Activated T-helper 17 cell treated with anti-CD3 and anti-CD28 coated beads, Interleukin-2, amount 50 U/mL, for 72 hours (primary cell): ENCODE measurements at places on chromosomes 12 and 14. TPM values are rescaled to one million over a fixed set of nuclear protein-coding genes. Genes with fewer than 3 reads are reported as not detected.

DNA sequence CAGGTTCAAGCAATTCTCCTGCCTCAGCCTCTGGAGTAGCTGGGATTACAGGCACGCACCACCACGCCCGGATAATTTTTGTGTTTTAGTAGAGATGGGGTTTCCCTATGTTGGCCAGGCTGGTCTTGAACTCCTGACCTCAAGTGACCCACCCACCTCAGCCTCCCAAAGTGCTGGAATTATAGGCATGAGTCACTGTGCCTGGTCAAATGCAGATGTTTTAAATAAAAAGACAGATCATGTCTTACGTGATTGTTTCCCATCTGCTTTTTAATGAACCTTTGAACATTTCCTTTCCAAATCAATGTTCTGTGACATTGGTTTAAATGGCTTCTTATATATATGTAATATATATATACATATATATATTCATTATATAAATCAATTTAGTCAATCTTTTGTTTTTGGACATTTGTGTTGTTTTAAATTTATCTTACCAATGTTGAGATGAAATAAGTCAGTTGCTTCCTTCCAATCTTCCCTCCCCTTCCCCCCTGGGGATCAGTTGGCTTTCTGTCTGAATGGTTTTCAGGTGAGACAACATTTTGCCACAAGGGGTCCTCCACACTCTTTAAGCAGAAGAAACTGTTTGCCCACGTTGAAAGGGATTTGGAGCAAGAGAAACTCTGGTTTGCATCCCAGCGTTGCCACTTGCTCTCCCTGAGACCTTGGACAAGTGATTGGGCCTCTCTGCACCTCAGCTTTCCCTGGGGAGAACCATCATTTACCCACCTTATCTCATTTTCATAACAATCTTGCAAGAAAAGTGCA lies 47.6 kb upstream of the RBM19 start:
- no peak for ATAC-seq

SYNE2 gene
- 48.5 TPM for total RNA-seq

SERPINA6 gene
- not detected for total RNA-seq

DNA sequence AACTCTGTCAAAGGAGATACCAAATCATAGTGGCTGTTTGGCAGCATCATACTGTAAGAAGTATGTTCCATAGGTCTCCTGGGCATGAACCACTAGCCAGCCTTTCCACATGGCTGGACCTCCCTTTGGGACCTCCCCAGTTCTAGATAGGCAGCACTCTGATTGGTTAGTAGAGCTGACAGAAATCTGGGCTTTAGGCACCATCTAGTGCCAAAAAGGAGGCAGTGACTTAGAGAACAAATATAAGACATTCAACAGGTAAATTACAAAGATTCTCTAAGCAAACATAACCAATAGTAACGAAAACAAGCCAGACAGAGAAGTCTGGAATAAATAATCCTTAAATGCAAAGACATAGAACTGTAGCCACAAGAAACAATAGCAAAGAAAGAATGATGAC lies 148.0 kb upstream of the PDE3A start:
- peak; percentile 23 for ATAC-seq

DNA sequence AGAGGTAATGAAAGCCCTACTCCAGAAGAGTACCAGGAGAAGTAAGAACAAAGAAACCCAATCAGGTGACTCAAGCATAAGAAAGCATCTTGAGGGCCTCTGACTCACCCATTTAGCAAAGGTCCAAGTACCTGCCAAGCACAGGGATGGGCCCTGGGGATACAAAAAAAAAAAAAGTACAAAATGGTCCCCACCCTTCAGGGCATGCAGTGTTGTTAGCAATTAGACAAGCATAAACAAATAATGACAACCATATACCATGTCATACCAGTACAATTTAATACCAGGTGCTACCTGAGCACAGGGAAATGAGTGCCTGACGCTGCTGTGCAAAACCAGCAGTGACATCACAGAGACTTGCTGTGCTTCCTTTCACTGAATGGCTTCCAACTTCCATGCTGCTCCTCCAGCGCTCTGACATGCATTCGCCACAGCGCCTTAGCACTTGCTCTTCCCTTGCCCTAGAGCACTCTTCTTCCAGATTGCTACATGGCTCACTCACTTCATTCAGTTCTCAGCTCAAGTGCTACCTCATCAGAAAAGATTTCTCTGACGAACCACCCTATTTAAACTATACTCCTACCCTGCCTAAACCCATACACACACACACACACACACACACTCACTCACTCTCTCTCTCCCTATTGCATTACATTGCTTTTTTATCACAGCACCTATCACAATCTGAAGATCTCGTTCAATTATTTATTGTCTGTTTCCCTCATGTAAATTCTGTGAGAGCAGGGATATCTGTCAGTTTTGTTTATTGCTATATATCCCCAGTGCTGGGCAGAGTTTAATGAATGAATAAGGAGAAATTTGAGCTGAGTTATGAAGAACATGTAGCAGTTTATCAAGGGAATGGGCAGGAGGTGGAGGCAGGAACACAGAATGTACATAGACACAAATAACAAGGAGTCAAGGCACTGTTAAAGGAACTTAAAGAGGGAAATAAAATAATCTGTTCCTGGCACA lies 12.9 kb upstream of the EPS8 start:
- ATAC-seq = no peak

DNA sequence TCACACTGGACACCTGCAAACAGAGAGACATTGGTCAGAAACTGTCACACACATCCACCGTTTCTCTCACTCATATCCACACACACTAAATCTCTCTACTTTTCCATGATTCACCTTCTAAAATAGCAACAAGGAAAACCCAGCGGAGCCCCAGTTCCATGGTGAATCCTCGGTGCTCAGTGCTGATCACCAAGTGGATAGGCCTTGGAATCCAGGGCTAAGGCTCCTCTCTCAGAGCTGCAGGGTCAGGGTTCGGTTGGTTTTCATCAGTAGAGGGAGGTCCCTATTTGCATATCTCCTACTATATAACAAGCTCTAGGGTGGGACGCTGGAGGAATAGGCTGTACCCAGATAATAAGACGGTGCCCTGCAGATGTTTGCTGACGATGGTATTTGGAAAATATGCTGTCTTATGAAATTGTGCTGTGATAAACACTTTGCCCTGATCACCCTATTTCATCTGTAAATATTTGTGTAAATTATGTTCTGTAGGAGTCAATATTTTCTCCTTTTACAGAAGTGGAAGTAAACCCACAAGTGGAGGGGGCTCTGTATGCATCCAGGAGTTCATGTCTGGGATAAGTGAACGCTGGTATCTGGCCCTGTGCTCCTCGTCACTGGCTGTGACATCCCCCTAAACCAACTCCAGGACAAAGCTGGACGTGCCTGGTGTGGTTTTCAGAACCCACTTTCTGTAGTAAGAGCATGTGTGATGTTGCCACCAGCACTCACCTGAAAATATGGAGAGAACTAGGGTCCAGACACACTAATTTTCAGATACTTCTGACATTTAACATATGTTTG lies 709.2 kb downstream of the TMEM121 start:
- no peak for ATAC-seq

DNA sequence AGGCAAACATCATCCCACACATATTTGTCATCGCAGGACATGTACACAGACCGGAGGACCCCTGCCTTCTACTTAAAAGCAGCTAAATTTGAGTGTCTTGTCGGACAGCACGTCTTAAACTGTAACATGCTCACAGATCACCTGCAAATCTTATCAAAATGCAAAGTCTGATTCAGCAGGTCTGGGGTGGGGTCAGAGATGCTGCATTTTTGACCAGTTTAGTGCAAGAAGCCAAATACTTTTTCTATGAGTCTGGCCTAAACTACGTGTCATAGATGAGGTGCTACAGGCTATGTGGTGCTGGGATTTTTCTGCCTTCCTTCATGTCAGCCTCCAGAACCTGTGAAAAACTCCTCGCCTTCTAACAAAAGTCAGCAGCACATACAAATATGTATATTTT lies 178.8 kb upstream of the LHX5 start:
- ATAC-seq = no peak

DNA sequence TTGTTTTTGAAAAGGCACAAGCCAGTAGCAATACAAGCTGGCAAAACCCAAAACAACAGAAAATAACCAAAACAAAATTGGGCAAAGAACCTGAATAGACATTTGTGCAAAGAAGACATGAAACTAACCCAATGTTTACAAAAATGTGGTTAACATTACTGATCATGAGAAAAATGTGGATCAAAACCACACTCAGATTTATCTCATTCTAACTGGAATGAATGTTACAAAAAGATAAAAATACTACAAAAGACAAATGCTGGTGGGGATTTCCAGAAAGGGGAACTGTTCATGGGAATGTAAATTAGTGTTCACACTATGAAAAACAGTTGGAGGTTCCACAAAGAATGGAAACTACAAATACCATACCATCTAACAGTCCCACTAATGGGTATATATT lies 26.6 kb downstream of the ASCL4 start:
- ATAC-seq = no peak

DNA sequence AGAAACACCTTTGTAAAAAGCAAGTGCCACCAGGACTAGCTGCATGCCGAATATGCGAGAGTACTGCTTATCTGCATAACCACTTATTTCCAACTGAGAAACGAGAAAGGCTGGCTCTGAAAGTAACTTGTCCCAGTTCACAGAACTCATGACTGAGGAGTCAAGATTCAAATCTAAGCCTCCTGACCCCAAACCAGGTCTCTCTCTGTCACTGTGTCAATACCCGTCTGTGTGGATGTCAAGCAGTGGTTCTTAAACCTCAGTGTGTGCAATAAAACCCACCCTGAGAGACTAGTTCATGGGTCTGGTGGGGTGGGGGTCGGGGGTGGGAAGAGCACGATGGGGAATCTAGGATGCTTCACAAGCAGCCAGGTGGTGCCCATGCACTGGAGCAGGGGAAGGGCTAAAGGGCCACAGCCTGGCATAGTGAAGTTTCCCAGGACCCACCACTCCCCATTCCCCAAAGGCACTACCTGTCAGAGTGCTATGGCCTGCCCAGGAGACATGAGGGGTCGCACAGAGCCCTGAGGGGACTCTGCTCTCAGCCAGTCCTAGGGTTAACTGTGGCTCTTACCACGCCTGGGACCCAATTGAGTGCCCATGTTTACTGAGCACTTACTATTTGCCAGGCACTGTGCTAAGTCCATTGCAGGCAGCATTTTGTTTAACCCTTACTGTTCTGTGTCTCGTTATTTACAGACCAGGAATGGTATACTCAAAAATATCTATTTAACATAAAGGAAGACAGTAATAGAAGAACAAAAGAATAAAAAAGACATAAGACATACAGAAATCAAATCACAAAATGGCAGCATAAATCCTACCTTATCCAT lies 33.4 kb upstream of the PNMA1 start:
- peak; percentile 44 for ATAC-seq

DNA sequence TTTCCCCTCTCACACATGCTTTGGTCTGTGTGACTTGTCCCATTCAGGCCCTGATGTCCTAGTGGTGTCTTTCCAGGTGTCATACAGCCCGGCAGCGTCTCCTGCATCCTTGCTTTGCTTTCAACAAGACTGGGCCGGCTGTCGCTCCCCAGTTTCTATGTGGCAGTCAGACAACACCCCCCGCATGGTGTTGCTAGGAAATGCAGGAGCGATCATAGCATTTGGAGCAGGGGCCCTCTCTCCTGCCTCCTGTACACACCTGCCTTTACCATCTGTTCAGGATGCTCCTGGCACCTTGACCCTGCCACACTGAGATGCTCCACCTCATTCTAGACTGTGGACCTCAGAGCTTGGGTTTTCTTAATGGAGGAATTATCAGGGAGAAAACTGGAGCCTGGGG lies 29.5 kb downstream of the CACNA1C start:
- no peak for ATAC-seq

DNA sequence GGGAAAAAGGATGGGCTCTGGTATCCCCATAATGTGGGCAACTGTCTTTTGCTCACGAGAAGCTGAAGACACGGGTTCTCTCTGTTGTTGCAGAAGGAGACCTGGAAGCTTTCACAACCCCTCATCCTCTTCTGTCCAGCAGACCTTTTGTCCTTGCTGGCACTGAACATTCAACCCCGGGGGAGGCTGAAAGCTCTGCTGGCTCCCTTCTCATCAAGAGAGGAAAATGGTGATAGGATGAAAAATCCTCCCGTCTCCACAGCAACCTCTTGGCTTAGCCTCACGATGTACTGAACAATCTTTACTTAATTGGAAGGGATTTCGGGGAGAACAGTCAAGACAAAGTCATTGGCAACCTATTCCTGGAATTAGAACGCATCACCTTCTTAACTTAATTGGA lies 39.0 kb downstream of the ELK3 start:
- ATAC-seq = no peak

GRCh38 chr12:48197549-48197970 lies 5.5 kb downstream of the OR10AD1 start:
- peak; percentile 30 for ATAC-seq

GRCh38 chr12:32897687-32898573 lies 1.4 kb upstream of the PKP2 start:
- ATAC-seq = no peak

- no peak for ATAC-seq
Observed at GRCh38 chr12:89228491-89228890, 123.8 kb downstream of the DUSP6 start.

SIX1 gene
- not detected for total RNA-seq

GRCh38 chr12:62260733-62261683 lies 804 bp downstream of the USP15 start:
- ATAC-seq = peak; percentile 38

HOXC4 gene
- total RNA-seq = not detected
